ENCODE measurements at places on chromosomes 4 and X. TPM values are rescaled to one million over a fixed set of nuclear protein-coding genes. Genes with fewer than 3 reads are reported as not detected.

The SYAP1 gene
- 20.8 TPM for total RNA-seq

The CENPVL2 gene
- total RNA-seq = not detected

The XAGE1A gene
- 25.2 TPM for total RNA-seq

The SOX3 gene
- not detected for total RNA-seq

The PCSK1N gene
- 55.7 TPM for total RNA-seq
